ENCODE measurements at places on chromosomes 16 and 17.
A peak's percentile ranks its signal among the peaks of the same experiment; 100 is the strongest.

- no peak for DNase-seq
Observed at GRCh38 chr16:22356930-22357634, 17.3 kb downstream of the CDR2 start.

DNA sequence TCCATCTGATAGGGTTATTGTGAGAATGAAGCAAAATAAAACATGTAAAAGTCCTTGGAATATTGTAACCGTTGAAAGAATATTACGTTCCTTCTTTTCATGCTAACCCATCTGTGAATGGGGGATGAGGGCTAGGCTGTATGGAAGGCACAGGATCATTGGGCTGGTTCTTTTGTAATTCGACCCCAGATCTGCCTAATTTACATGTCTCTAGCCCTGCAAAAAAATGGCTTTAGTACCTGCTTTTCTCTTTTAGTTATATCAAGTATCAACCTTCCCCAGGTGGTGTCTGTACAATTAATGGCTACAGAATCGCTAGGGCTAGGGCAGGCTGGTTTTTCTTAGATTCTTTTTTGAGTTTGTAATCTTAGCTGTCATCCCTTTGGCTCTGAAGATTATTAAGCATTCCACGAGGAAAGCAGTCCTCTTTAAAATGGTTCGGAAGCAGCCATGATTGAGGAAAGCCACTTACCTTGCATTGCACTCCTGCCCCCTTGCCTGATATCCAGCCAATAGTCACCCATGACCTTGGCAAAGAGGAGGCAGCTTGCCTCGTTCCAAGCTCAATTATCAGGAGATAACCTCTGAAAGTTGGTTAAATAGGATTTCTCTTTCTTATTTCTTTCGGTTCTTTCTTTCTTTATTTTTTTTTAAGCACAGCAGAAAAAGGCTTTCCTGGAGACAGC, 153.9 kb upstream of the ZKSCAN2 start:
- no peak for DNase-seq

DNA sequence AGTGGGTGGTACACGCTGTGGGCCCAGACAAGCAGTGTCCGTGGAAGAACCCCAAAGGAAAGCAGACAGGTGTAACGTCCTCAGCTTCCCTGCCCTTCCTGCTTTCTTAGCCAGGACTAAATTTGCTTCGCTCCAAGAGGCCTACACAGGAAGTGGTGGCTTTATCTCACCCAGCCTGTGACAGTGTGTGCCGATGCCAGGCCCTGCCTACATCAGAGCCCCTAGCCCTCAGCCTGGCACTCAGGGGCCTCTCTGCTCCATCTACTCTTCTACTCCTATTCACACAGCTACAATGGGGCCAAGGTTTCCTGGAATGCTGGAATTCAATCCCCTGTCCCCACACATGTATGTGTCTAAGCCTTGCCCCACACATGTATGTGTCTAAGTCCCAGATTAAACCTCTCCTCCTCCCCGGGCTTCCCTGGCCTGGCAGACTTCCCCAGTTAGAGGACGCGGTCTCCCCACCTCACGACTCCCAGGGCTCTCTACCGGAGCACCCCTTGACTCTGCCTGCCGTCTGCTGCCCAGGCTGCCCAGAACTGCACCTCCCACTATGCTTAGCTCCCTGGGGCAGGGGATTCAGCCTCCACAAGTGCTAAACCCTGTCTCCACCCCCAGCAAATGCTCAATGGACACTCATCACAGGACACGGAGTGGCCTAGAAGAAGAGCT, 8.2 kb downstream of the PGAP3 start:
- DNase-seq: peak; percentile 57

DNA sequence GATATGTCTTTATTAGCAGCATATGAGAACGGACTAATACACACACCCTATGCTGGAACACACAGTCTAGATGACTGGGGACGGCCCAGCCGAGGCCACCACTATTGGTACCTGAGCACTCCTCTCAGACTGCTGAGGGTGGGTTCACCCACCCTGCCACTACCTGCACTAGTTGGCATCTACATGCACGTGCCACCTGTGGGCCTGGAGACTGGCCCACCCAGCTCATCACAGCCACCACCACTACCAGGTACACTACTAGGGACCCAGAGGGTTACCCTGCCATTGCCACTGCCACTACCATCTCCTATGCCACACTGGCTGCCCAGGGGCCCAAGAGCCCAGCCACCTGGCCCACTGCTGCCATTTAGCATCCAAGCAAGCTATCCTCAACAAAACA, 32.5 kb downstream of the MEAK7 start:
- no peak for DNase-seq
